ENCODE measurements at places on chromosomes 2 and 18.

- no peak for DNase-seq
Measured at GRCh38 chr18:6885992-6886796, 156.7 kb downstream of the ARHGAP28 start.

GRCh38 chr2:219289537-219290361 lies 10.6 kb downstream of the DNAJB2 start:
- no peak for DNase-seq

GRCh38 chr2:183063083-183063482 lies 15.5 kb upstream of the DUSP19 start:
- no peak for DNase-seq

- DNase-seq, result no peak
Measured at GRCh38 chr2:134594399-134594798, 124.4 kb downstream of the TMEM163 start.

DNA sequence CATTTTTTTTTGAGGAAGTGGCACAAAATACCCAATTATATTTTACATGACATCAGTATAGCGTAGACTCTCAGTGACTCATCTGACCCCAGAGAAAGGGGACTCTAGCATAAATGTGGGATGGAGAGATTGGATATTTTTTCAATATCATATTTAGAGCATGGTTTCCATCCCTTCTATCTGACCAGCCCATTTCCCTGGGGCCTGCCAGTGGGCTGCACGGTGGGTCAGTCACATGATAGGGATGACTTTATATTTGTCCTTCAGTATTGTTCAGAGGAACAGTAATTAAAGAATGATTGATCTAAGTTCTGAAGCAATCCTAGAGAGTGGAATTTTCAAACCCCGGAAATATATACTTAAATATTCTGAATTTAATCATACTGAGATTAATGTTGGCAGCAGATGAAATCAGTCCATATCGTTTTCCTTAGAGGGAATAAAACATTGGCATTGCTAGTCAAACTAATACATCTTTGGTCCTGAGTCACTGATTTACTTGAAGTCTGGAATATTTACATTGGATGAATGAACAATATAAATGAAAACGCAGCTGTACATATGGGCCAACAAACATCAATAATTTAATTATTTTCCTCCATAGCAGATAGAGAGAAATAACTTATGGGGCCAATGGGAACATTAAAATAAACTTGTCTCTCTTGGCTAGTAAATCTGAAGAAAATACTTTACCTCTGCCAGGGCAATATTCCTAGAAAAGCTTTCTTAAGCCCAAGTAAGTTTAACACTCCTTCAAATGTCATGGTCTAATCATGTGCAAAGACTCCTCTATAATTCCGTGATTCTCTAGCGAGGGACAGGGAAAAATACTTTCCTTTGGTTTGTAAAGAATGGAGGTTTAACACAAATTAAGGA lies 563.6 kb upstream of the PKDCC start:
- DNase-seq, result no peak

DNA sequence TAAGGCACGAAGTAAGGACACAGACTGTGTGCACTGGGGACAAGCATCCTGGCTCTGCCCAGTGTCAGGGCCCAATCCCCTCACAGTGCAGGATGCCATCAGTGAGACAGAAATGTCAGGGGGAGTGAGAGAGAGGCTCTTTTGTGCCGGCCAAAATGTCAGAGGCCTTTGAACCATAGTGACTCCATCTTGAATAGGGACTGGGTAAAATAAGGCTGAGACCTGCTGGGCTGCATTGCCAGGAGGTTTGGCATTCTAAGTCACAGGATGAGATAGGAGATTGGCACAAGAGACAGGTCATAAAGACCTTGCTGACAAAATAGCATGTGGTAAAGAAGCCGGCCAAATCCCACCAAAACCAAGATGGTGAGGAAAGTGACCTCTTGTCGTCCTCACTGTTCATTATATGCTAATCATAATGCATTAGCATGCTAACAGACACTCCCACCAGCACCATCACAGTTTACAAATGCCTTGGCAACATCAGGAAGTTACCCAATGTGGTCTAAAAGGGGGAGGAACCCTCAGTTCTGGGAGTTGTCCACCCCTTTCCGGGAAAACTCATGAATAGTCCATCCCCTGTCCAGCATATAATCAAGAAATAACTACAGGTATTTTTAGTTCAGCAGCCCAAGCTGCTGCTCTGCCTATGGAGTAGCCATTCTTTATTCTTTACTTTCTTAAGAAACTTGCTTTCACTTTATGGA lies 337.4 kb downstream of the LPIN1 start:
- no peak for DNase-seq

- DNase-seq, result no peak
Measured at GRCh38 chr18:59923539-59924196, 23.9 kb downstream of the PMAIP1 start.

- DNase-seq, result no peak
Measured at GRCh38 chr2:149087751-149088150, 49.3 kb downstream of the LYPD6B start.

GRCh38 chr2:224987733-224988132 lies 54.5 kb downstream of the DOCK10 start:
- DNase-seq, result no peak

DNA sequence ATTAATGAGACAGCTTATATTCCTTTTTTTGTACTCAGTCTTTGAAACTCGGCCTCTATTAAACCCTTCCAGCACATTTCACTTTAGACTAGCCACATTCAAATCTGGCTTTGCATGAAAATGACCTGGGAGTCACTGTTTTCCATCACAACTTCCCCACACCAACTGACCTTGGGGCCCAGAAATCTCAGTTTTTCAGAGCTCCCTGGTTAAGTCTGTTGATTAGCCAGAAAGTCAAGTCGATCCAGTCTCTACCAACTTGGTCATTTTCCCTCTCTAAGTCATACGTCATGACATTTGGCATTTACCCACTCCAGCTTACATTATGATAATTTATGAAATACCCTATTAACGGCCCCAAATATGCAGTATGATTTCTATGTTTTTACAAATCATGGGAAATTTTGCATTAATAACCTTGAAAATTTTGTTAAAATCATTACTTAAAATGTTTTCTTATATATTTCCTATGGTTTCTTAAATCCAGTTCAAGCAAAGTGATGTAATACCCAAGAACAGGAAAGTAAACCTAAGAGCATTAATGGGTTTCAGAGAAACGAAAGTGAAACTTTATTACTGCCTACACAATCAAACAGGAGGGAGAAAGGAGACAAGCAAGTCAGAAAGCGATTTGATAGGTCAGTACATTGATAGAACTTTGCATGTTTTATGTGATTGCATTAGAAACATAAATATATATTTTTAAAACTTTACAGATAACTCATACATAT lies 77.1 kb downstream of the SPATS2L start:
- DNase-seq, result no peak

- DNase-seq, result no peak
Measured at GRCh38 chr2:45899926-45900325, 248.5 kb downstream of the PRKCE start.

- DNase-seq, result no peak
Measured at GRCh38 chr18:69757733-69758132, 189.9 kb downstream of the CD226 start.

DNA sequence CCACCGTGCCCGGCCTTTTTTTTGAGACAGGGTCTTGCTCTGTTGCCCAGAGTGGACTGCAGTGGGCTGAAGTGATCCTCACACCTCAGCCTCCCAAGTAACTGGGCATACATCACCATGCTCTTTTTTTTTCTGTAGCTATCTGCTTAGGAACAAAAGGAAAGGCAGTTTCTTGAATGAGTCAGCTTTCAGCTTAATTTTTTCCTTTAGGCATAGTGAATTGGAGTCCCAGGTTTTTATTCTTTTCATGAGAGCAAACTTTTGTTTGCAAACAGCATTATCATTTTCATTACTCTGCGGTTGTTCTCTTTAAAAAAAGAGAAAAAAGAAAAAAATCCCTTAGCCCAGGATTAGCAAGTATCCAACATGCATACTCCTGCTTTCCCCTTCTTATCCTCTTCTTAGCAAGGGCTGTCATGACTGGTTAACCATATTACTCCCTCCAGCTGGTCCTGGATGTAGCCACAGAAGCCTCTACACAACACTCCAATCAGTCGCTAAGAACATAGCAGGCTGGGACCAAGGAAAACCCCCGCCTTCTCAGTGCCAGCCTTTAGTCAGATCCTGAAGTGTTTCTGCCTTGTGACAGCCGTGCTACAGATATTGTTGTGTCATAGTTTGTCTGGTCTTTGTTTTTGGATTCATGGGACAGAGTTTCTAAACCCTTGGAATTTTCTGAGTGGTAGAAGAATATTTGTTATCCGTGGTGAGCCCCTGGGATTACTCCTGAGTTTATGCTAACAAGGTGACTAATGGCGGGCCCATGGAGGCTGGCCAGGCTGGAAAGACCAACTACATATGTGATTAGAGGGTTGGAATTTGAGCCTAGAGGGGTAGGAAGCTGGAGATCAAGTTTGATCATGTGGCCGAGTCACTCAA lies 23.3 kb upstream of the ST3GAL5 start:
- DNase-seq, result no peak

GRCh38 chr2:208791257-208791656 lies 384.7 kb downstream of the PTH2R start:
- no peak for DNase-seq
